Fibroblast of lung (primary cell): ENCODE measurements at places on chromosomes 13 and 19.

GRCh38 chr13:74465271-74465670 lies 331.1 kb upstream of the KLF12 start:
- no peak for DNase-seq

GRCh38 chr13:34810996-34811395 lies 131.1 kb upstream of the NBEA start:
- no peak for DNase-seq

DNA sequence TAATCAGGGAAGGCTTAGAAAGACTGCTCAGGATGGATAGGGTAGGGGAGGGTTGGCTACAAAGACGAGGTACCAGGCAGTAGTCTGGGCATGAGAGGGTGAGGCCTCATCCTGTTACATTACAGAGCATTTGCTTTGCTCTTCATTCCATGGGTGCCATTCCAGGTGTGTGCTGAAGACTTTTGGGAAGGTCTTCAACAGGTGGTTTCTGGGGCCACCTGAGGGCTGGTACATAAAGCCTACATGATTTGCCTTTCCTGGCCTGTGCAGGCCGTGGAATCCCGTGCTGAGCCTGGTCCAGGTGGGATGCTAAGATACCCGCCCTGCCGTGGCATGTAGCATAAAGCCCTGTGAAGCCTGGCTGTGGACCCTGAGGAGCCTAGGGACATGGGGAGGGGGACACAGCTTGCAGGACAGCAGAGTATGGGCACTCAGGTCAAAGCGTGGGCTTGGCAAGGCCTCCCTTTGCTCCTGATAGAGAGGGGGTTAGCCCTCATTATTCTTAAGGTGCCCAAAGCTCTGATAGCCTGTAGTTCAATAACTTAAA lies 55.6 kb upstream of the ZNF536 start:
- DNase-seq: no peak

GRCh38 chr19:3868770-3869456 lies at the start of gene ZFR2:
Gene ZFR2 (minus strand): TSS chr19:3869038. CDS start chr19:3869017, 21 bp downstream.
- DNase-seq: no peak

DNA sequence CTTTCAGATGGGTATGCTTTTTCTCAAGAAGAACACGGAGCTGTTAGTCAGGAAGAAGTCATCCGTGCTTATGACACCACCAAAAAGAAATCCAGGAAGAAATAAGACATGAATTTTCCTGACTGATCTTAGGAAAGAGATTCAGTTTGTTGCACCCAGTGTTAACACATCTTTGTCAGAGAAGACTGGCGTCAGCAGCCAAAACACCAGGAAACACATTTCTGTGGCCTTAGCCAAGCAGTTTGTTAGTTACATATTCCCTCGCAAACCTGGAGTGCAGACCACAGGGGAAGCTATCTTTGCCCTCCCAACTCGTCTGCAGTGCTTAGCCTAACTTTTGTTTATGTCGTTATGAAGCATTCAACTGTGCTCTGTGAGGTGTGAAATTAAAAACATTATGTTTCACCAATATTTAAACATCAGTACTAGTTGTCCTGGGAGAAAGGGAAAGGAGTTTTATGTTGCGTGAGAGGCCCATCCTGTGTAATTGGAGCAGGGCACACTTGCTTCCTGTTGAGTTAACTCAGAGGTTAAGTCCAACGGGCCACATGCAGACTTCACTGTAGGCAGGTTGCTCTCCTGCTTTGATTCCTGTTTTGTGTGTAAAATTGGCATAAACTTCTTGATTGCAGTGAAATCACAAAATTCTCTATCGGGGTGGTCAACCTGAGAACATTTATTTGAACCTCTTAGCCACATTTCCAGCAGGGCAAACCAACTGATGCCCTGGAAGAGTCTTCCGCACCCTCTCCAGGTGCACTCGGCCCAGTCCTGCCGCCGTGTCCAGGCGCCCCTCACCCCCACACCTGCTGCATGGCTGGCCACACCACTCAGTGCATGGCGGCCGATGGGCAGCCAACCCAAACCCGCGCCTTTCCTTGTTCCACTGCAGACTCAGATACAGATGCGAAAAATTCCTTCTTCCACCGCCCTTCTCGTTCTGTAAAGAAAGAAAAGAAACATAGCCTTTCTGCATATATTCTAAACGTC lies 31.6 kb downstream of the SHISA2 start:
- peak; percentile 89 for DNase-seq

DNA sequence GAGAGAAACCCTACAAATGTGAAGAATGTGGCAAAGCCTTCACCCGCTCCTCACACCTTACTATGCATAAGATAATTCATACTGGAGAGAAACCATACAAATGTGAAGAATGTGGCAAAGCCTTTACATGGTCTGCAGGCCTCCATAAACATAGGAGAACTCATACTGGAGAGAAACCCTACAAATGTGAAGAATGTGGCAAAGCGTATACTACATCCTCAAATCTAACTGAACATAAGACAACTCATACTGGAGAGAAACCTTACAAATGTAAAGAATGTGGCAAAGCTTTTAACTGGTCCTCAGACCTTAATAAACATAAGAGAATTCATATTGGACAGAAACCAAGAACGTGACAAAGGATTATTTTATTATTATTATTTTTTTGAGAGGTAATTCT lies 30.7 kb downstream of the ZNF486 start:
- no peak for DNase-seq

DNA sequence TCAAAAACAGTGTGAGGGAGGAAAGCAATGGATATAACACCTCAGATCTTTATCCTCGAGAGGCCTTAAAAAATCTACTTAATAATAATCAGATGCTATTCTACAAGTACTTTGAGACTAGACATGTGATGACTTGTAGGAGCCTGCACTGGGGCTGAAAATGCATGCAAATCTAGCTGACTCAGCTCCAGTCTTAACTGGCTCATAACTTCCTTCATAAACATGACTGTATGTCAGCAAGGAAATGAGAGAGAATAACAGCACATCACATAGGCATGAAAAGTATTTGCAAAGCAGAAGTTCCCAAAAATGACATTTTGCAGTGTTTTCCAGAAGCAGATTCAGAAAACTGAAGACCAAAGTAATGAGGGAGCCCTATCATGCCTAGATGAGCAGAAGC lies 38.1 kb downstream of the PSG5 start:
- peak; percentile 71 for DNase-seq

GRCh38 chr13:40306817-40307216 lies 359.6 kb downstream of the FOXO1 start:
- DNase-seq: no peak

- DNase-seq: no peak
These were observed 25.5 kb upstream of the NAXD start for GRCh38 chr13:110589793-110590390.

DNA sequence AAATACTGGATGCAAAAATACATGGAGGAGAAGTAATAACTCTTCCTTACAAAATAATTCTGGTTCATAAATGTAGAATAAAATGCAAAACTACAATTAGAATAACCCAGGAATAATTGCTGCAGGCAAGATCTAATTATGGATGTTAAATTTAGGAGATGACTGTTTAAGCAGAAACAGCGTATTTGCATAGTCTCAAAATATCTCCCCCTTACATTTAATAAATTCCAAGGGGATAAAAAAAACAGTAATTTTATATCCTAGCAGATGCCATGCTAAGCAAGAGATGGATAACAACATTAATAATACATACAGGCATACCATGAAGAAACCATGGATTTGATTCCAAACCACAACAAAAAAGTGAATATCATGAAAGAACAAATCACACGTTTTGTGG lies 1253.1 kb upstream of the MIR17HG start:
- no peak for DNase-seq

- DNase-seq: no peak
These were observed 19.9 kb downstream of the TMED1 start for GRCh38 chr19:10815969-10816644.

- no peak for DNase-seq
These were observed 7.2 kb downstream of the GPX4 start for GRCh38 chr19:1110809-1111640.

GRCh38 chr19:45764475-45764874 lies 4.6 kb downstream of the SIX5 start:
- DNase-seq: no peak

DNA sequence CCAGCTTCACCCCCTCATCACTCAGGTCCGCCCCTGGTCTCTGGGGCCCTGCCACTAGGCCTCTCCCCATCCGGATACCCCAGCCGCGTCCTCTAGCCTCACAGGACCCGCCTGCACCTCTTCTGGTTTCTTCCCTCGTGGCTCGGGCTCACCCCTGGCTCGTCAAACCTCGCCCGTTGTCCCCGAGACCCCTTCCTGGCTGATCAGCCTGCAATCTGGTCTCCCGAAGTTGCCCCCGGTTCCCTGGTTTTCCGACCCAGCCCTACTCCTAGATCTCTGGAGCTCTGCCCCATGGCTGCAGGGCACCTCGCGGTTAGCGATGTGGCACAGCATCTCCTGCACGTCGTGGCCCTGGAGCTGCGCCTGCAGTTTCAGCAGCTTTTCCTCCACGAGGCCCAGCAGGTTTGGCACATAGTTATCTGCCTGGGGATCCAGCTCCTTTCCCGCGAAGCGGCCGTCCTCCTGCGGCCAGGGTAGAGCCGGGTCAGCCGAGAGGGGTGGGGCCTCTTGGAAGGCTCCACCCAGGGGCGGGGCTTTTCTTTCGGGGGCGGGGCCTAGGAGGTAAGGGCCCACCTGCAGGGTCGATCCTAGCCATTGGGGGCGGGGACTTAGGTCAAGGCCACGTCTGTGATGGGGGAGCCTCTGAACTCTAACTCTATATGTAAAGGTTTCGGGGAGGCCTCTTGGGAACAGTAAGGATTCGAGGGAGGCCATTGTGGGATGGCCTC lies 2.4 kb upstream of the RGL3 start:
- DNase-seq: no peak

- DNase-seq: peak; percentile 11
These were observed 1.3 kb downstream of the ALG5 start for GRCh38 chr13:36997716-36998427.

DNA sequence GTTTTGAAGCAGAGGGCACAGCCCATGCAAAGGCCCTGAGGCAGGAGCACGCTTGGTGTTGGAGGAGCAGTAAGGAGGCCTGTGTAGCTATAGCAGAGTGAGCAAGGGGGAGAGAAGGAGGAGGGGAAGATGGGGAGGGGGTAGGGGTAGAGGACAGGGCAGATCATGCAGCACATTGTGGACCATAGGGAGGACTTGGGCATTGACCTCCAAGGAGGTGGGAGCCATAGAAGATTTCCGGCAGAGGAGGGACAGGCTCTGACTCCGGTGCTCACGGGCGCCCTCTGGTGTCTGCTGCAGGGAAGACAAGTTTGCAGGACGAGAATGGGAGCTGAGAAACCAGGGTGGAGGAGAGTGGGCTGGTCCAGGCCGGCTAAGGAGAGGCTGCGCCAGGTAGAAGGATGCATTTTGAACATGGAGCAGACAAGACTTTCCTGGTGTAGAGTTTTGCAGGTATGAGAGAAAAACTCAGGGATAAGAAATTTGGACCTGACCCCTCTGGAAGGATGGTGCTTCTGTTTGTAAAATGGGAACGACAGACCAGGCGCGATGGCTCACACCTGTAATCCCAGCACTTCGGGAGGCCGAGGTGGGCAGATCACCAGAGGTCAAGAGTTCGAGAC lies 13.7 kb upstream of the CREB3L3 start:
- DNase-seq: peak; percentile 13

DNA sequence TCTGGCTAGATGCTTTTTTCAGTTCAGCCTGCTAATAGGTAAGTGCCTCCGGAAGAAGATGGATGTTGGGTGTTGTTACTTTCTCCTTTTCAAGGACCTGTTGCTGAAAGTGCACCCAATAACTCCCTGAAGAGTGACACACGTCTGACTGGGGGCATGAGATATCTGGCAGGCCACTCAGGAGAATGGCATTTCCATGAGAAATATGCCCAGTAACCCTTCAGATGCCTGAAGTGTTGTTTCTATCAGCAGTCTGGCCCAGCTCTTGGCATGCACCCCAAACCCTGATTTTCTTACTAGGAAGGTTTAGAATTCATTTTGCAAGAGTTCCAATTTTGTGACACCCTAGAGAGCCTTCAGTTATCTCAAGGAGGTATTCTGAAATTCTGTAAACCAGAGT lies 71.5 kb downstream of the ARHGAP35 start:
- DNase-seq: peak; percentile 78

DNA sequence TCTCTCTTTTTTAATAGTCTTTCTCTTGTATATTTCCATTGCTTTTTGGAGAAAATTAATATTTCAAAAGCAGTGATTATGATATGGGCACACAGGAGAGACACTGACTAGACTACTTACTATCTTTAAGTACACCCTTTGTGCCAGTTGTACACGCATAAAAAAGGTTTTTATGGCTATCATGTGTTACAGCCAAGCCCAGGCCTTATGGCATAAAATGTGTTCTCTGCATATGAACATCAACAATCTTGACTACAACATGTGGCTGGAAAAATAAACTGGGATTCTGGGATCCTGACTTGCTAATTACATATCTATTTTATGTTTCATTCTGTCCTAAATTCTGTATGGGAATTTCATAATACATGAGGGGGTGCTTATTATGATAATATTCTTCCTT lies 1401.8 kb downstream of the SLITRK5 start:
- no peak for DNase-seq

DNA sequence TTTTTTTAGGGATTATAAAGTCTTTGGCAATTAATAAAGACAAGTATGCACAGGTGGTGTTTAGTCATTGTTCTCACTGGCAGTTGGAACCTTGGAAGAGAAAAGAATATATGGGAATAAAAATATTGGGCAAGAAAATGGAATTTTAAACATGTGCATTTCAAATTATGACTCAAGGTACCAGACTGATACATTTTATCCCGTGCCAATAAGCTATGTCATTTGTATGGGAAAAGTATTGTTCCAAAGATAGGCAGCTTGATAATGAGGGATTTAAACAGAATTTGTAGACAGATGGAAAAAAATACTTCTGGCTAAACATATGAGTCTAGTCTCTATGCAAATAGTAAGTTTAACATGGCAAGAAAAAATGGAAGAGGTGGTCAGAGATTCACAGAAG lies 169.5 kb upstream of the UFM1 start:
- peak; percentile 89 for DNase-seq

DNA sequence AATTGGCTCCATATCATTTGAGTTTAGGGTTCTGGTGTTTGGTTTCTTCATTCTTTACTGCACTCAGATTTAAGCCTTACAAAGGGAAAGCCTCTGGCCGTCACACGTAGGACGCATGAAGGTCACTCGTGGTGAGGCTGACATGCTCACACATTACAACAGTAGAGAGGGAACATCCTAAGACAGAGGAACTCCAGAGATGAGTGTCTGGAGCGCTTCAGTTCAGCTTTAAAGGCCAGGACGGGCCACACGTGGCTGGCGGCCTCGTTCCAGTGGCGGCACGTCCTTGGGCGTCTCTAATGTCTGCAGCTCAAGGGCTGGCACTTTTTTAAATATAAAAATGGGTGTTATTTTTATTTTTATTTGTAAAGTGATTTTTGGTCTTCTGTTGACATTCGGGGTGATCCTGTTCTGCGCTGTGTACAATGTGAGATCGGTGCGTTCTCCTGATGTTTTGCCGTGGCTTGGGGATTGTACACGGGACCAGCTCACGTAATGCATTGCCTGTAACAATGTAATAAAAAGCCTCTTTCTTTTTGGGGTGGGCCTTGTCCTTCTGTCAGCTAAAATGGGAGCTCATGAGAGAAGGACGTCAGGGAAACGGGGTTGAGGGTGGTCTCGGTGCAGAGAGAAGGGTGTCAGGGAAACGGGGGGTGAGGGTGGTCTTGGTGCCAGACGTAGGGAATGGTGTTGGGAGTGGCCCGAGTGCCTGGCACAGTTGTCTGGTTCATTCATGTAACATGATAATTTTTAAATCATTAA lies 26.0 kb downstream of the LAMP1 start:
- no peak for DNase-seq

- DNase-seq: no peak
These were observed 66.8 kb downstream of the SOX1 start for GRCh38 chr13:112133499-112134390.

GRCh38 chr13:91134803-91135184 lies 212.7 kb upstream of the MIR17HG start:
- DNase-seq: no peak
